Lower leg skin (tissue), 4 donors: ENCODE measurements at places on chromosomes 7 and 10. TPM values are rescaled to one million over a fixed set of nuclear protein-coding genes. Genes with fewer than 3 reads are reported as not detected.
A peak's percentile ranks its signal among the peaks of the same experiment; 100 is the strongest.

Gene IRF5
- total RNA-seq: 15.7 TPM

Gene PVRIG
- 0.13 TPM for total RNA-seq

Gene CDHR3
- 3.3 TPM for total RNA-seq

Gene SEPTIN7
- 172 TPM for total RNA-seq

Gene SPOCK2
- 0.65 TPM for total RNA-seq

Gene TFEC
- 0.81 TPM for total RNA-seq

Gene CPVL
- 10.0 TPM for total RNA-seq

DNA sequence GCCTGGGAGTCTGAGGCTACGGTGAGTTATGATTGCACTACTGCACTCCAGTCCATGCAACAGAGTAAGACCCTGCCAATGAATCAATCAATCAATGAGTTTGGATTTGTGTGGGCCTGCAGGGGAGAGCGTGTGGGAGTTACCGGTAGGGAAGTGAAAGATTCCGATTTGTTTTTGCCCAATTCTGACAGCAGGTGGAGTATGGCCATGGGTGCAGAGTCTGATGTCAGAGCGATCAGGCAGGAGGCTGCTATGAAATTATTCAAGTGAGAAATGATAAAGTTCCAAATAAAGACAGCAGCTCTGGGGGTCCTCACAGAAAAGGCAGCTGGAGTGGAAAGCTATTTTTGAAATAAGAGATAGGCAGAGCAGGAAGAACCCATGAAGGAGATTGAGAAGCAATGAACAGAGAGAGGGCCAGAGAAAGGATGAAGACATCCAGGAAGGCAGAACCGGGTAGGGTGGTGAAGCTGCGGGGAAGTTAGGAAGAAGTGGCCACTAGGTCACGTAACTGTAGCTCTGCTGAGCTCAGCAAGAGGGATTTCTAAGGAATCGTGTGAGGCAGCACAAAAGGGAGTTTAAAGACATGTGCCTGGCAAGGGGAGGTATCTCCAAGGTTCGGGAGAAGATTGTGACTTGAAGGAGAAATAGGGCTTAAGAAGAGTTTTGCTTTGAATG, 93.7 kb upstream of the NMT2 start:
- DNase-seq: no peak

- DNase-seq: peak; percentile 28
These were observed 35.2 kb upstream of the EBLN1 start for GRCh38 chr10:22252801-22253579.

DNA sequence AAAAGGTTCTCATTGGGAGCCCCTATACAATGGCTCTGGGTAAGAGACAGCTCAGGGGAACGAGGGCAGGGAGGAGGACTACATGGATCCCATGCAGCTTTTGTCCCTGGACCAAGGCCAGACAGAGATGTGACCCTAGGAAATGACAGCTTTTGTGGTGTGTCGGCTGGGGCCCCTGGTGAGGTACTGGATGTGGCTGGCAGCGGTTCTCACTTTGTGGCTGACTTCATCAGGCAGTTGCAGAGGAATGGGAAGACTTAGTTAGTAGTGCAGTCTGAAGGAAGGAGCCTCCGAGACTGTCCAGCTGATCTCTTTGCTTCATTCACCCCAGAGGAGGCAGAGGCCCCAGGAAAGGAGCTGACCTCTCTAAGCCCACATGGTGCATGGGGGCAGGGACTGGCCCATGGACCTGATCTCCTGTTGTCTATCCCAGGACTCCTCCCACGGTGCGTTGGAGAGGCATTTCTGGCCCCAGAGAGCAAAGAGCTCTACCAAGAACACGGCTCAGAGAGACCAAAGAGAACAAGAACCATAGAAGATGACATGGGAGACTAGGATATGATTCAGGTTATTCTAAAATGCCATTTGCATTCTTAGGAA, 202.9 kb downstream of the RPS24 start:
- DNase-seq: no peak

GRCh38 chr10:88039496-88040200, 176.2 kb downstream of the PTEN start:
- DNase-seq: no peak

- DNase-seq: no peak
These were observed 452.8 kb downstream of the SDK1 start for GRCh38 chr7:3753868-3754267.

- DNase-seq: no peak
These were observed 36.2 kb downstream of the HIP1 start for GRCh38 chr7:75702515-75702914.

DNA sequence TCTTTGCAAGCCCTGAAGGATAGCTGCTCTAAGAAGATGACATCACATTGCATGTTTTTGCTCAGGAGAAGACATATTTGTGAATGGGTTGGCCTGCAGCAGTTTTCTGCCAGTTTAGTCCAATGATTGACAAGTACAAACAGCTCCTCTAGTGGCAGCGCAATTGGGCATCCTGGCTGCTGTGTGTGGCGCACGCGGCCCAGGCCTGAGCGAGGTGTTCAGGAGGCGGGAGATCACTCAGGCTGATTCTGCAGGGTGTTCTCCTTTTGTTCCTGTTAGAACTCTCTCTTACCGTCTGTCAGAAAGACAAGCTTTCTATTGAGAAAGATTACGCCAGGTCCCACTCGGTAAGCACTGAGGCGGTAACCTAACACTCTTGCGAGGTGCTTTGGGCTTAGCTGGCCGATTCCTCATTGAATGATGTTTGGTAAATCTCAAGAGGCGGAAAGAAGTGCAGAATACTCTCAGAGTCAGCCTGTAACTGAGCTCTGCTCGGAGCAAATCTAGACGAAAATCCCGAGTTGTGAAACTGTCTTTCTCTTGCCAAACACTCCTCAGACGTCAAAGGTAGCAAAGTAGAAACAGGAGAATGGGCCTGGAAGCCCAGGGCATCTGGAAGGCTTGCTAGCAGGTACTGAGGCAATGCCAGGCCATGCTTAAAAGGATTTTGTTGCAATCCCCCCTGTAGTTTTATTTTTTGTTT, 219.2 kb upstream of the BMPER start:
- DNase-seq: no peak
